ENCODE measurements at places on chromosomes 4 and X.
A peak's percentile ranks its signal among the peaks of the same experiment; 100 is the strongest.

DNA sequence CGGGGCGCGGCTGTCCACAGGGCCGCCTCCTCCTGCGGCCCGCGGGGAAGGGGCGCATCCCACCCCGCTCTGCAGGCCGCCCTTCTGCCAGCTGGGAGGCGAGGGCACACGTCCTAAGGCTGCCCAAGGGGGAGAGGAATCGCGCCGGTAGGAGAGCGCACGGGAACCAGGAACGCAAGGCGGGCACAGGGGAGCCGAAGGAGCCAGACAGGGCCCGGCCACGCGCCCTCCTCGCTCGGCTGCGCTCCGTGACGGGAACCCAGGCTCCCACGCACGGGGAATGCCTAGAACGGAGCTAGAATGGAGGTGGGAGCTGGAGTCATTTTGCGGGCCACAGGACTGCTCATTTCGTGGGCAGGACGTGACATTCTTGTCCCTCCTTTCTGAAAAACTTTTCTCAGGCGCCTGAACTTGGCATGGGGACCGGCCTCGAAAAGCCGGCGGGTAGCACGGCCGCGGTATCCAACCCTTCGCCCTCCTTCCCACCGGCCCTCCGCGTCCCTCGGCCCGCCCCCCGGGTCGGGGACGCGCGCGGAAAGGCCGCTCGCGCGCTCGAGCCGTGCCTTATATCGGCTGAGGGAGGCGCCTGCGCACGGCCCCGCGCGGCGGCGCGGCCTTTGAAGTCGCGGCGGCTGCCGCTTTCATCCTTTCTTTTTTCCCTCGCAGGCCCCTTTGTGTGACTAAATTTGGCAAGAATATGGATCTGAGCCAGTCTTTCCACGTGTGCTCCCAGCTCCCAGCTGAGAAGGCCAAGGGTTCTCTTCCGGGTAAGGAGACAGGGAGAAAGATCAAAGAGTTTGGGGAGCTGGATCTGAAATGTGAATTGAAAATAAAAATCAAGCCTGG lies 4.2 kb upstream of the LEF1 start:
- peak; percentile 38 for DNase-seq

DNA sequence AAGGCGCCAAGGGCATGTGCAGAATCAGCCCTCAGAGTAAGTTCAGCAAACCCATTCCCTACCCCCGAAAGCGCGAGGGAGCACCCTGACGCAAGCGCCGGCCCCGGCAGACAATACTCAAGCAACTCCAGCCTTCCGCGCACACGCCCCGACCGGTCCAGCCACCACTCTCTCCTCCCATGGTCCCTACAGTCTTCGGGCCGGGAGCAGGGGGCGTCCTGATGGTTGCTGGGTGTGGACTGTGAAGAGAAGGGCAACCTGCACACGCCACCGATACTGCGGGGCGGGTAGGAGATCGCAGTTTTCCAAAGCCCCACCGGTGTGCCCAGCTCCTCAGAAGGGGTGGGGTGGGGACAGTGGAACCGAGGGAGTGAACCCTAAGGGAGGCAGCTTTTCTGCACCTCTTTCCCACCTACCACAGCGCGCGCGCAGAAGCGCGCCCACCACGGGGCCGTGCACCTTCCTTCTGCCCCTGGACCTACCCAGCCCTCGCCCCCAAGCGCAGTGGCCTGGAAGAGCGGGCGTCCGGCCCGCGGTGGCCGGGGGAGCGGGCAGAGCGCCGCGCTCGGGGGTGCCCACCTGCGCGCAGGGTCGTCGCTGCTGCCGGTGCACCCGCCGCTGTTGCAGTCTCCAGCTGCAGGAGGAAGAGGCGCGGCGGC lies 650.2 kb upstream of the DIPK2B start:
- no peak for DNase-seq

GRCh38 chr4:2828758-2829181 lies 14.9 kb upstream of the ADD1 start:
- no peak for DNase-seq

- no peak for DNase-seq
These were observed 28.2 kb downstream of the WDFY3 start for GRCh38 chr4:84938316-84938715.

GRCh38 chr4:11904846-11905739 lies 476.4 kb upstream of the HS3ST1 start:
- no peak for DNase-seq

DNA sequence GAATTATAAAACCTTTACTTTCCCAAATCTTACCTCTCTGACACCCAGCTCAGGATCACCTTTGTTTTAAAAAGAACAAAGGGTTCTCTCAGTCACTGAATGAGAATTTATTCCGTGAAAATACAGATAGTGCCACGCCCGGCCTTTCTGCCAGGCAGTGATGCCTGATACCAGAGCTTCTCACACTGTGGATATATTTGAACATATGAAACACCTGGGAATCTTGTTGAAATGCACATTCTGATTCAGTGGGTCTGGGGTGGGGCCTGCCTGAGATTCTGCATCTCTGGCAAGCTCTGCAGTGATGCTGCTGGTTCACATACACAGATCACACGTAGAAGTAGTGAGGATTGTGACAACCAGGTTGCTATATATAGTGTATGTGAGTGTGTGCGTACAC lies 46.0 kb downstream of the ELOVL6 start:
- no peak for DNase-seq

DNA sequence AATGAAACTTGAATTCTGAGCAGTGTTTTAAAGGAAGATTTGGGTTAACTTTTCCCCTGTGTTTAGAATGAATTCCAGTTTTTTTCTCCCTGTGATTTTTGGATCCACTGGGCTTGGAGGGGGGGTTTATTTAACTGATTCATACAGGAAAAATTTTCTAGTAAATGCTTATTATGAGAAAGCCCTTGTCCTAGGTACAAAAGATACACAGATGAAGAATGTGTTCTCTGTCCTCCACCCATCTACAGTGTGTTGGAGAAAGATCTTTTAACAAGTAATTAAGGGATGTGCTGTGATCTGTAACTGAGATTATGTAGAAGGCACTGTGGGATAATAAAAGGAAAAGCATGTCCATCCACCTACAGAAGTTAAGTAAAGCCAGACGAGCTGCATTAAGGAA lies 103.9 kb downstream of the STIM2 start:
- DNase-seq, result no peak

DNA sequence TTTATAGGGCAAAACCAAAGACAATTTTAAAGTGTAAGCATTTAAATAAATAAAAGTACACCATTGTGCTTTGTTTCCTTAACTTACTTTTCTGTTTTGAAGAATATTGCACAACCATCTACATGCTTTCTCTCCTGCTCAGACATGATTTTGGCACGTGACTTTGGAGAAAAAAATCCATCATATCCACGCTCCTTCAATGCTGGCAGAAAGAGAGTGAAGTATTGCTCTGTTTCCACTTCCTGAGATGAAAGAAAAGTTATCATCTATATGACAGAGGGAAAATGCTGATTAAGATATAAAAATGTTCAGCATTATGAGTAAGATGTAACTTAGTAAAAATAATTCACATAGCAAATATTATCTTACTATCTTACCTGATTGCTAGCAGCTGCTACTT lies 77.1 kb downstream of the CNOT6L start:
- no peak for DNase-seq

DNA sequence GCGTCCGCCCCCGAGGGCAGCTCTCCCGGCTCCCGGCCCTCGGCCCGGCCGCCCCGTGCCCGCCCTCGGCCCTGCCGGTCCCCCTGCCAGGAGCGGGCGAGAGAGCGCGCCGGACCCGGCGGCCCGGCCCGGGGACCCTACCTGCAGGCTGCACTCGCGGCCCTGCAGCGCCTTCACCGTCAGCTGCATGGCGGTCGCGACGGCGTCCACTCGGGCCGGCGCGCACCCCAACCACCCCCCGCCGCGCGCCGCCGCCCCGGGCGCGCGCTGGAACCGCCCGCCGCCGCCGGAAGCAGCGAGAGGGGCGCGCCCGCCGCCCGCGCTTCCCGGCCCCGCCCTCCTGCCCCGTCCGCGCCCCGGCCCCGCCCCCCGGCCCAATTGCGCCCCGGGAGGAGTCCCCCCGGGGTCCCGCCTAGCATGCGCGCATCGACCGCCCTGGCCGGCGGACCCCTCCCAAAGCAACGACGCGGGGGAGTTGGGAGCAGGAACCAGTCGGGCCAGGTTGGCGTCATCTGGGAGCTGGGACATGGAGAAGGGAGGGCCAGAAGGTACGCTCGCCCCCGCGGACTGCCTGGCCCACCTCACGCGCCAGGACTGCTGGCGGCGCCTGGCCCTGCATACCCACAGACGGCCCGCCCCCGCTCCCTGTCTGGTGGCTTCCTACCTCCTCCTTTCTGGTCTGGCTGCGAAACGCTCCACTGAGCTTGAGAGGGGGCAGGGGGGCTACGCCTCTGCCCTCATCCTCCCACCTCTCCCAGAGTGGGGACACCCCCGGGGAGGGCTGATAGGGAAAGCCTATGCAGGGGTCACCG lies at the start of gene UBL4A:
Gene UBL4A, minus strand, starts transcription at position 220 of the 812 bp plus-strand sequence. Its CDS starts 31 bp downstream, at position 189.
- no peak for DNase-seq

DNA sequence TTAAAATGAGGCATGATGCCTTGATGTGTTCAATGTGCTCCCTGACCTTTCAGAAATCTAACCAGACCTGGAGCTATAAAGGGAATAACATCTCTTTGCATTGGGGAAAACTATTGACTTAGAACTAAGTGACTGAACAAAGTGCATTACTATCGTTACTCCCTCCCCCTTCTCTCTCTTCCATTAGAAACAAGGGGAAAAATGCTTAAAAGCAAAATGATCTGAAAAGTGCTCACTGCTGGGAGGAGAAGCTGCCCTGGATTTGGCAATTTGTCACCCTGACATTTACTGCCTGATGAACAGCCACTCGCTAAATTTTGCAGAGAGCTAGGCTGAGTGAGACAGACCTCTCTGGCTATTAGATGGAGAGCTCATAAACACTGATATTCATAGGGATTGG lies 48.6 kb upstream of the PARM1 start:
- no peak for DNase-seq

- no peak for DNase-seq
These were observed 31.4 kb upstream of the SETD7 start for GRCh38 chr4:139587446-139587845.

DNA sequence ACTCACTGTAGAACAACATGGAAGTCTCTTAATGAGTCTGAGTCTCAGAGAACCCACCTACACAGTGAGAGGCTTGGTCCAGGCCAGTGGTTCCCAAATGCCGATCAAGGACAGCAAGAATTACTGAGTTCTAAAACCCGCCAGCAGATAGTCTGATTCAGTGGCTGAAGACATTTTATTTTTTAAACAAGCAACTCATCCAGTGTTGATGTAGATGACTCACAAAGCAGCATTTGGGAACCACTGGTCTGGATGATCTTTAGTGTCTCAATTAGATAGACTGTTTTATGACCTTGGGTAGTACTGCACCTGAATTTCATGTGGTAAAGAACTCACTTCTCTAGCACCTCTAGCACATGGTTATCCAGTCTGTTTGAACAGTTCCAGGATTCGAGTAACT lies 193.6 kb downstream of the FBXW7 start:
- DNase-seq, result no peak

DNA sequence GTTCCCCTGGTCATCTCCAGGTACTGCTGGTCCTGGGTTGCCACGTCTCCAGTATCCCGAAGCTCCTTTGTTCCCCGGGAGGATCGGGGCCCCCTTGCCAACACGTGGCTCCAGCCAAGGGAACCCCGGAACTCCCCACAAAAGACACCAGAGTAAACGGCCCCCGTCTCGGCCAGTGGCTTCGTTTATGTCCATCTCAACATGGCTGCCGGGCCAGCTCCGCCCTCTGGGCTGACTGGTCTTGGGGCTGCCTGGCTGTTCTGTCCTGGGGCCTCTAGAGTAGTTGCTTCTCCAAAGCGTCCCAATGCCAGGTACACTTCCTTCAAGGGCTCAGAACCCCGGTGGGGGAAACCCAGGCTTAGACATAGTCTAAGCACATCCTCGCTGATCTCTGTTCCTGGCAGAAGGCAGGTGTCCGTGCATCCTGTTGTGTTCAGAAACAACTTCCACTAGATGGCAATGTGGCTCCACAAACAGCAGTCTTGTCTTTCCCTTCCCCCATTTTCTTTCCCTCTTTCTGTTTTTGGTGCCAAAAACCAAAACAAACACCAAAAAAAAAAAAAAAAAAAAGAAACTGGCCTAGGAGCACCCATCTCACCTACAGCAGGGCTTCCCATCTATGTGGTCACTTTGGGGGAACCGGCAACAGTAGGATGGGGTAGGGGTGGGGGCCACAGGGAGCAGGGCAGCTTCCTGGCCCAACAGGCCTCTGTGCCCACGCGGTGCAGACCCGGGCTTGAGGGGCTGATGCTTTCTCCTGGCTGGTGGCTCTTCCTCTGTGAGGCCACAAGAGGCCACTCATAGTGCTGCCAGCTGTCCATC lies 35.3 kb downstream of the NBDY start:
- peak; percentile 33 for DNase-seq
